ENCODE measurements at places on chromosomes 3 and 15. TPM values are rescaled to one million over a fixed set of nuclear protein-coding genes. Genes with fewer than 3 reads are reported as not detected.

The SLC38A3 gene
- 48.8 TPM for total RNA-seq

The GPR149 gene
- total RNA-seq: not detected

The MGLL gene
- 1.9 TPM for total RNA-seq

The CFAP100 gene
- total RNA-seq: 0.17 TPM

The PTPRG gene
- total RNA-seq: 83.9 TPM

The MUC20 gene
- 1.7 TPM for total RNA-seq

- DNase-seq: no peak
These were observed 84.9 kb downstream of the NECTIN3 start for GRCh38 chr3:111156517-111156916.

- DNase-seq: no peak
These were observed 249.1 kb downstream of the OCA2 start for GRCh38 chr15:27850050-27850449.

- DNase-seq: peak; percentile 56
These were observed 111.1 kb downstream of the TPRA1 start for GRCh38 chr3:127479449-127479848.

DNA sequence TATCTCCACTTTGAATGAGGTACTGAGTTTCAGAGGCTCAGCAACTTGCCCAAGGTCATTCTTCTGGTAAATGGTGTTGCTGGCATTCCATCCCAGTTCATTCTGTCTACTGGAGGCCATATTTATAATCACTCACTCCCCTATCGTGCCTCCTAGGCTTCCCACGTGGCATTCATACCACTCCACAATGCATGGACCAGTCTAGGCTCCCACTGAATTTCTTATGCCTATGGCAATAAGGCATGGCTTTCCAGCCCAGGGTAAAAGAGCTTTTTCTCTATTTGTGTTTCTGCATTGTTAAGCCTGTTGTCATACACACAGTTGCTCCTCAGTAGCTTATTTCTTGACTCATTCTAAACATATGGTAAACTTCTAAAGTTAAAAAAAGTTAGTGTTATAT, 19.9 kb downstream of the BBX start:
- no peak for DNase-seq

- no peak for DNase-seq
These were observed 112.8 kb upstream of the LPP start for GRCh38 chr3:188041193-188041592.

GRCh38 chr3:155854141-155854940, at the start of gene SLC33A1:
Gene SLC33A1, minus strand, starts transcription at chr3:155854427. Its CDS starts 430 bp downstream, at chr3:155853997.
- DNase-seq: peak; percentile 100

GRCh38 chr3:52554026-52554755, 17.8 kb downstream of the UQCC5 start:
- DNase-seq: no peak

- DNase-seq: no peak
These were observed 23.3 kb upstream of the FSTL1 start for GRCh38 chr3:120473896-120474675.

DNA sequence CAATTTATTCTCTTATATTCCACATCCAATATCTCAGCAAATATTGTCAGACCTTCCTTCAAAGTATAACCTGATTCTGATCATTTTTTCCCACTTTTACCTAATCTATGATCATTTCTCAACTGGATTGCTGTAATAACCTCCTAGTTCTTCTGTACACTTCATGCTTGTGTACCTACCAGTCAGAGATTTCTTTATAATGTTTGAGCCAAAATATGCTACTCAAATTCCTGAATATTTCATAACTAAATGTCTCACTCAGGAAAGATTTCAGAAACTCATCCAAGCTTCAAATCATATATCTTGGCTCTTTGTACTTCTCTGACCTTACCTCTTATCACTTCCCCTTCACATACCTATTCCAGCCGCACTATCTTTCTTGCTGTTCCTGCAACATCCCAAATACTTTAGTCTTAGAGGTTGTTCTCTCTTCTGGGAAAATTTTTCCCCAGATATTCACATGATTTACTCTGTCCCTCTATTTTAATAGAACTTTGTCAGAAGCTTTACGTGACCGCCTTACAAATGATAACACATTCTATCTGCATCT, 20.0 kb downstream of the BCHE start:
- DNase-seq: no peak

DNA sequence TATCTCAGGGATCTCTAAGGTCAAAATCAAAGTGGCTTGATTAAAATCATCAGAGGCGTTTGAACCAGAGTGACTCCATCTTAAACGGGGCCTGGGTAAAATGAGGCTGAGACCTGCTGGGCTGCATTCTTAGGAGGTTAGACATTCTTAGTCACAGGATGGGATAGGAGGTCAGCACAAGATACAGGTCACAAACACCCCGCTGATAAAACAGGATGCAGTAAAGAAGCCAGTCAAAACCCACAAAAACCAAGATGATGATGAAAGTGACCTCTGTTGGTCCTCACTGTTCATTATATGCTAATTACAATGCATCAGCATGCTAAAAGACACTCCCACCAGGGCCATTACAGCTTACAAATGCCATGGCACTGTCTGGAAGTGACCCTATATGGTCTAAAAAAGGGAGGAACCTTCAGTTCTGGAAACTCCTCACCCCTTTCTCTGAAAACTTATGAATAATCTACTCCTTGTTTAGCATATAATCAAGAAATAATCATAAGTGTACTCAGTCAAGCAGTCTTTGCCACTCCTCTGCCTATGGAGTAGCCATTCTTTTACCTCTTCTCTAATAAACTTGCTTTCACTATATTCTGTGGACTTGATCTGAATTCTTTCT, 143.3 kb upstream of the SLCO3A1 start:
- DNase-seq: no peak

- no peak for DNase-seq
These were observed 33.6 kb downstream of the CCNL1 start for GRCh38 chr3:157126365-157126764.

- no peak for DNase-seq
These were observed 379.4 kb upstream of the C2CD4B start for GRCh38 chr15:62544446-62544845.

DNA sequence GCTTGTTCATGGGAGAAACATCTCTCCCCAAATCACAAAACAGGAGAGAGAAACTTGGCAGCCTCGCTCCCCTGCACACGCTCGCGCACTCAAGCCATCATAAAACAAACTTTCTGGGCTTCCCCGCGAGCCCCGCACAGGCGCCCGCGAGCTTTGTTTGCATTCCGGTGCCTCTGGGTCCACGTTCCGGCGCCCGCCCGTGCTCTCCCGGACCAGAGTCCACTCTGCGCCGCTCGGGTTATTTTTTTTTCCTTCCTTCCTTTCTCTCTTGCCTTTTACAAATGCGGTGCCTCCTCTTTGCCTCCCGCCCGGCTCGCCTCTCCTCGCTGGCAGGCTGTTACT, 363 bp downstream of the MAGI1 start:
- no peak for DNase-seq

- DNase-seq: no peak
These were observed 94.6 kb downstream of the ZIC4 start for GRCh38 chr3:147311716-147312115.

DNA sequence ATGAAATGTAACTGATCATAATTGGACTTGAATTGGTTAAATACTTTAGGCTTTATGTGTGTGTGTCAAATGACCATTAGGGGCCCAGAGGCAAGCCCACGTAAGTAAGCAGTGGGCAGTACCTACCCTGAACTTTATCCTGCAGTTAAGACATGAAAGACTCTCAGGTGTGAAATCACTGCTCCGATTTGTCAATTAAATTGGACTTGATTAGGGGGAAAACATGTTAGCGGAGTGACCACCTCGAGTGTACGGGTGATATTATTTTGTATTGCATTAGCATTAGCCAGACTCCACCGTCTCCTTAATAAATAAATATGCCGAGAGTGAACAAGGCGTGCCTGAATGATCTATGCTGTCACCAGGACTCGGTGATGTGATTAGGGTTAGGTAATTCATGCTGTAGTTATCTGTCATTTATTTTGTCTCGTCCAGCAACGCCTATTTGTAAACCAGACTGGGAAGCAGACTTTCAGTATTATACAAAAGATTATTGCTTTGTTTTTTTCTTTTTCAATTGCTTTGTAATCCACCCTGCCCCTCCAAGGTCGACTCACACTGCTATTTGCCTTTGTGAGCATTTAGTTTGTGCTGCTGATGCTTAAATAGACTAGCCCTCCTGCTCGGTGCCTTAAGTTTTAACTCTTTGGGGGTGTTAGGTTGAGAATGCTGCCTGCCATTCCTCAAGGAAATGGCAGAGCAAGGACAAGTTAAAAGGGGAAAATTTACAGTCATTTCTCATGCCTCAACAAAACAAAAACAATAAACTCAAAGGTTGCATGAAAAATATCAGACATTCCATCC, 1.8 kb downstream of the RBMS3 start:
- DNase-seq: no peak

DNA sequence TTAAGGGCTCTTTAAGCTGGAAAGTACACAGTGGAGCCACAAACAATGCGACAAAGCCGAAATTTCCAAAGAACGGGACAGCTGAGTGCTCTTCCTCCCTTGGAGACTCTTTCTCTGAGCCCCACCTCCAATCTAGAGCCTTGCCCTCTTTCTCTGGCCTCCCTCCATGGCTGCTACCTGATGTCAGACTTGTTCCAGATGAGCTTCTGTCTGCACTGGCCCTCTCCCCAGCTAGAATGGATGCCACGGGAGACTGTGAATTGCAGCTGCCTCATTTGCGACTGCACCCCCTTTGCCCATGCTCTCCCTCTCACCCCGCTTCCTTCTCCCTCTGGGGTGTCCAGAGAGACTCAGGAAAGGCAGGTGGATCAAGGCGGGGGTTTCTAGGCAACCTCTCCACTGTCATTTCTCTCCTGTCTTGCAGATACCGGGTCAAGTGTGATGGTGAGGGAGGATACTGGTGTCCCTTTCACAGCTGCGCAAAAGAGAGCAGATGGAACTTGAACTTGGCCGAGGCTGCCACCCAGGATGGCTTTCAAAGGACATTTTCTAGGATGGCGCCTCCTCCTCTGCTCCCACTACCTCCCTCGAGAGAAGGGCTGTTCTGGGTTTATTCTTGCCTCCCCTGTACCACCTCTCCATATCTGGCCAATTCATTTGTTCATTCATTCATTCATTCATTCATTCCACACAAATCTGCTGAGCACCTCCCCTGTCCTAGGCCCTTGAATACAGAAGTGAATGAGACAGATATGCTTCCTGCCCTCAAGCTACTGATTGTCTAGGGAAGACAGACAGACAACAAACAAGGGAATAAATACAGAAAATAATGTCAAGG, 12.8 kb downstream of the ATP2B2 start:
- DNase-seq: no peak

DNA sequence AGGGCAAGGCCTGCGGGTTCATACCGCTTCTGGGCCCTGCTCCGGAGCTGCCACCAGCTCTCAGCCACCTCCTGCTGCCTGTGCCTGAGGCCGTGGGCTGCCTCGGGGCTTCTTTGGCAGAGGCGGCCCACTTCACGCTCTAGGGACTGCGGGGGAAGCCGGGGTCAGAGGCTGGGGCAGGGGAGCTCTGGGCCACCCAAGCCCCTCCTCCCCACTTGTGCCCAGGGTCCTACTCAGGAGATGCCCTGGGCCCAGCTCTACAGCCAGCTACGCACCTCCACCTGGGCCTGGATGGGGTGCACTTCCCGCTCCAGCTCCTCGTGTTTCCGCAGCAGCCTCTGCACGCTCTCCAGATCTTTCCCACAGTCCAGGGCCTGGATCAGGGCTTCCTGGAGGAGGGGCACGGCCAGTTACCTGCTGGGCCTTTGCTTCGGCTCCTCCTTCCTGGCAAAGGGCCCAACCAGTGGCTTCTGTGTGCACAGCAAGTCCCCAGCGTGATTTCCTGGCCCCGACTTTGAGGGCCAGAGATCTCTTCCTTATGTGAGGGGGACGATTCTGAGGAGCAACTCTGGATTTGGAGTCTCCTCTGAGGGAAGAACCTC, 24.0 kb downstream of the PLA2G4B start:
- no peak for DNase-seq

- no peak for DNase-seq
These were observed 268.6 kb downstream of the RORA start for GRCh38 chr15:60960517-60960916.

DNA sequence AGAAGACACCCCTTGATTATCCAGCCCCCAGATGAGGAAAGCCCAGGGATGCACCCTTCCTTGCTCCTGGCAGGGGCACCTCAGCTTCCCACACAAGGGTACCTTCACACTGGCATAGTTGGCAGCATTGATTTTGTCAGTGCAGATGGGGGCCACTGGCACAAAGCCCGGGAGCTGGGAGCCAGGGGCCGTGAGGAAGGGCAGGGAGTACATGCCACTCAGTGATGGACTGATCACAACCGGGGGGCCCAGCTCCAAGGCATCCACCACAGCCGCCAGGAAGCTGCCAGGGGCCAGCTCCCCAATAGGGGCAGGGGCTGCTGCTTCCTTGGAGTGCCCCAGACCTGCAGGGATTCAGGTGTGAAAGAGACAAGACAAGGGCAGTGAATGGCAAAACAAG, 2.6 kb upstream of the PCBP4 start:
- no peak for DNase-seq
